Suprapubic skin (tissue), 4 donors: ENCODE measurements at places on chromosomes 11 and 22. TPM values are rescaled to one million over a fixed set of nuclear protein-coding genes. Genes with fewer than 3 reads are reported as not detected.
A peak's percentile ranks its signal among the peaks of the same experiment; 100 is the strongest.

Gene CHRM1
- 4.0 TPM for total RNA-seq

Gene CYTH4
- total RNA-seq, result 4.3 TPM

Gene PTGDR2
- total RNA-seq, result 0.19 TPM

Gene TREH
- not detected for total RNA-seq

Gene RTN4R
- total RNA-seq, result 8.9 TPM

Gene SCN4B
- total RNA-seq, result 1.5 TPM

Gene CLDN5
- 22.1 TPM for total RNA-seq

GRCh38 chr11:57491371-57492061 is 24.0 kb downstream of the SLC43A1 start:
- no peak for DNase-seq

DNA sequence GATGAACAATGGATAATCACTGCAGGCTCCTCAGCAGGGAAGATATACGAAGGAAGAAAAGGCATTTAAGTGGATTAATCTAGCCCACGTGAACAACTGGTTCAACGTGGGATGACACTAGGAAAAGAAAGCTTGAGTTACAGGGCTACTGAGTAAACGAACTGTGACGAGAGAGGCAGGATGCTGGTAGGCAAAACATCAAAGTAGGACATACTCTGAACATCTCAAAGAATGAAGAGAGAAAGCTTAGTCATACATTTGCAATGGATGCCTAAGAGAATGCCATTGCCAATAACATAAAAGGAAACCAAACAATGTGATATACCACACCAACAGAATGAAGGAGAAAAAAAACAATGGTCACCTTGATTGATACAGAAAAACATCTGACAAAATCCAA is 12.9 kb downstream of the USP28 start:
- DNase-seq, result no peak

DNA sequence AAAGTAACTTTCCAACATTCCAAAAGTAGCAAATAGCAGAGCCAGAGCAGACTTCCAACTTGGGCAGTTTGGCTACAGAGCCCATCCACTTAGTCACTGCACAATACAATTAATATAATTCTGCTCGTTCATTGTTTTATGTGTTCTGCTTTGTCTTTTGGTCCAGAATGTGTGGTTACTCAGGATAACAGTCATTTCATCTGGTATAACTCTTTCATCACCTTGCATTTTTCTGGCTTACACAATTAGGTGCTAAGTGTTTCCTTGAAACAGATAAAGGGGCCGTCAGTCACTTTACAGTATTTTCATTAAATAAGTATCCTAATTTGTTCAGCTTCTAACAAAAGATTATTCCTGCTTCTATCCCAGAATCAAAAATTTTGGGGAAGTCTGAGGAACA is 87.2 kb downstream of the LARGE2 start:
- DNase-seq, result no peak

GRCh38 chr22:26172389-26172990 is 3.2 kb downstream of the SEZ6L start:
- DNase-seq, result peak; percentile 49

DNA sequence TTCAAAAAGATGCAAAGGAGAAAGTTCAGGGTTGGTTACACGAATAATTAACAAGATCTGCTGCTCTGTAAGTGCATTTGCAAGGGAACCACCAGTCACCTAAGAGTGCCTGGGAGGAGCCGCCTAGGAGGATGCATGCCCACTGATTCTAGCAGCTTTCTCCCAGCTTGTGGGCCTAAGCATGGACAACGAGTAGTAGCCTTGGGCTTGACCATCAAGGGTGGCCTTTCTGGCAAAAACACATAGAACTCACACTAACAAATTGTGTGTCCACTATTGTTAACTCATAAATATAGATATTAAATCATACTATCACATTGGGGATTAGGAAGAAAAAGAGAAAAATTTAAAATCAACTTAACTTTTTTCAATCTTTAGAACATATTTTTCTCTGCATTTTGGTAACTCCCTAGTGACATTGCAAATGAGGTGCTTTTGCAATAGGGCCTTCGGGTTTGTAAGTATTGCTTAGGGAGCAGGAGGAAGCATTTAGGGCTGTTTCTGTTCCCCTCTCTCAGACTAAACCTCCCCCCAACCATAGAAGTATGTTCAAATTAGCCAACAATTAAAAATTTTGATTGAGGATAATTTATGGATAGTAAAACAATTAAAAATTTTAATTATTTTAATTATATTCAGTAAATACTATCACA is 57.3 kb upstream of the CEP295 start:
- DNase-seq, result no peak

GRCh38 chr11:127804747-127805400 is 782.5 kb downstream of the ETS1 start:
- no peak for DNase-seq

DNA sequence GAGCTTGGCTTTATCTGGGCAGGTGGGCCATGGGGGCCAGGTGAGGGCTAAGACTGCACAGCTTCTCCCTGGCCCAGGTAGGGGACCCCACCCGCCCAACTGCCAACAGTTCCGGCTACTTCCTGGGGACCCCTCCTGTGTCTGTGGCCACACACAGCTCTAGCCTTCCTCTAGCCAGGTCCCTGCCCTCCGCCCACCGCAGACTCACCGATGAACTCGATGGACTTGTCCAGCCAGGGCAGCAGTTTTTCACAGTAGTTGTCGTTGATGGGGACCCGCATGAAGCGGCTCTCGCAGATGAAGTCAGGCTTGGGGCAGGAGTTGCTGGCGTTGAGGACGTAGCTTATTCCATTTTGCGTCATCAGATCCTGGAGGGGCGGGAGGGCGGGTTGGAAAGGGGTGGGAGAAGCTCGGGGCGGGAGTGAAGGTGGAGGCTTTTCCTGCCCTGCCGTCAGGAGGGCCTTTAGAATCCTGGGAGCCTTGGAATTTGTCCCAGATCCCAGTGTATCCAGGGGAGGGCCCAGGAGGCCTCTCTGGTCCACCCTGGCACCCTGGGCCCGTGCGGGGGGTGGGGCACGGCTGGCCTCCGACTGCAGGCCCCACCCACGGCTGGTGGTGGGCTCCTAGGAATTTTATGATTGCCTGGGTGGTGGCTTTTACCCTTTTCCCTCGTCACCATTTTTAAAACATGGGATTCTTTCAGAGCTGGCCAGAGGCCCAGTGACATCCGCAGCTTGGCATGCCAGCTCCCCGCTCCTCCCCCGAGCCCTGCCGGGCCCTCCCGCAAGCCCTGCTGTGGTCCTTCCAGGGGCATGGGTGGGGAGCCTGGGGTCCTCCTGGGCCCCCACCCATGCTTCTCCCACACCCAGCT is 13.9 kb downstream of the DUSP8 start:
- no peak for DNase-seq

DNA sequence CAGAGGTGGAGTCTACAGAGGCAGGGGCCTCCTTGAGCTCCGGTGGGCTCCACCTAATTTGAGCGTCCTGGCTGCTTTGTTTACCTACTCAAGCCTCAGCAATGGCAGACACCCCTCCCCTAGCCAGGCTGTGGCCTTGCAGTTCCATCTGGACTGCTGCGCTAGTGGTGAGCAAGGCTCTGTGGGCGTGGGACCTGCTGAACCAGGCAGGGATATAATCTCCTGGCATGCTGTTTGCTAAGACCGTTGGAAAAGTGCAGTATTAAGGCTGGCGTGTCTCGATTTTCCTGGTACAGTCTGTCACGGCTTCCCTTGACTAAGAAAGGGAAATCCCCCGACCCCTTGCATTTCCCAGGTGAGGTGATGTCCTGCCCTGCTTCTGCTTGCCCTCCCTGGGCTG is 77.7 kb downstream of the GDPD4 start:
- DNase-seq, result no peak

GRCh38 chr11:8071616-8072581 is 9.1 kb upstream of the TUB start:
- DNase-seq, result peak; percentile 75

GRCh38 chr11:31995525-31996094 is 95.3 kb upstream of the RCN1 start:
- DNase-seq, result no peak

DNA sequence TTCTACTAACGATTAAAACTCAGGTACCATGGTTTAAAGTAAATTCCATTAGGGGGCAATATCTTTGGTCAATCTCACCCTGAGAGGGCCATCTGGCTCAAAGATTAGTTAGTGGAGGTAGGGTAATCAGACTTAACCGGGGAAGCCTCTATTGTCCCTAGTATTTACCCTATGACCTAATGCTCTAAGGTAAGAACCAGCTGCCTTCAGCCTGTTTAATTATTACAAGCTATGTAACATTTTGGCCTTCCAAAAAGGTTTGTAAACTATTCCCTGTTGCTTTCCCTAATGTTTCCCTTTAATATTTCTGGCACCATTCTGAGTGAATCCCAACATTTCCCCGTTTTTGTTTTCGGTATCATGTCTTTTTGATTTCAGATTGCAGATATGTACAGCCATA is 15.1 kb upstream of the GLYATL1 start:
- no peak for DNase-seq

- DNase-seq, result no peak
Observed at GRCh38 chr11:130426223-130426836, 2.1 kb downstream of the ADAMTS8 start.

DNA sequence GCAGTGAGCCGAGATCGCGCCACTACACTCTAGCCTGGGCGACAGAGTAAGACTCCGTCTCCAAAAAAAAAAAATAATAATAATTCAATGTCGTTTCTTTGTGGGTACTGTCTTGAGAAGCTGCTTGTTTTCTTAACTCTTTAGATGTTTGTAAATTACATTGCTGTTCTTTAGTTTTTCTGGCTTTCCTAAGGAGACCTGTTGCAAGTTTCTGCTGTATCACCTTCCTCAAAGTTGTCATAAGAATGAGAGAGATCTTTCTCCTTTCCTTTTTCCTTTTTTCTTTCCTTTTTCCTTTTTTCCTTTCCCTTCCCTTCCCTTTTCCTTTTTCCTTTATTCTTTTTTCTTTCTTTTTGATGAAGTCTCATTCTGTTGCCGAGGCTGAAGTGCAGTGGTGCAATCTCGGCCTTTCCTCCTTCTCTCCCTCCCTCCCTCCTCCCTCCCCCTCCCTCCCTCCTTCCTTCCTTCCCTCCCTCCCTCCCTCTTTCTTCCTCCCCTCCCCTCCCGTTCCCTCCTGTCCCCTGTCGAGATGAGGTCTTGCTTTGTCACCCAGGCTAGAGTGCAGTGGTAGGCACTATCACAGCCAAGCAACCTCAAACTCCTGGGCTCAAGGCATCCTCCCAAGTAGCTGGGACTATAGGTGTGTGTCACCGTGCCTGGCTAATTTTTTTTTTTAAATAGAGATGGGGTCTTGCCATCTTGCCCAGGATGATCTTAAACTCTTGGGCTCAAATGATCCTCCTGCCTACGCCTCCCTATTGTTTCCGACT is 15.3 kb downstream of the HIPK3 start:
- no peak for DNase-seq

- DNase-seq, result no peak
Observed at GRCh38 chr22:46661221-46661851, 41.1 kb downstream of the GRAMD4 start.

GRCh38 chr22:43449205-43449830 is 37.5 kb downstream of the MPPED1 start:
- DNase-seq, result no peak

DNA sequence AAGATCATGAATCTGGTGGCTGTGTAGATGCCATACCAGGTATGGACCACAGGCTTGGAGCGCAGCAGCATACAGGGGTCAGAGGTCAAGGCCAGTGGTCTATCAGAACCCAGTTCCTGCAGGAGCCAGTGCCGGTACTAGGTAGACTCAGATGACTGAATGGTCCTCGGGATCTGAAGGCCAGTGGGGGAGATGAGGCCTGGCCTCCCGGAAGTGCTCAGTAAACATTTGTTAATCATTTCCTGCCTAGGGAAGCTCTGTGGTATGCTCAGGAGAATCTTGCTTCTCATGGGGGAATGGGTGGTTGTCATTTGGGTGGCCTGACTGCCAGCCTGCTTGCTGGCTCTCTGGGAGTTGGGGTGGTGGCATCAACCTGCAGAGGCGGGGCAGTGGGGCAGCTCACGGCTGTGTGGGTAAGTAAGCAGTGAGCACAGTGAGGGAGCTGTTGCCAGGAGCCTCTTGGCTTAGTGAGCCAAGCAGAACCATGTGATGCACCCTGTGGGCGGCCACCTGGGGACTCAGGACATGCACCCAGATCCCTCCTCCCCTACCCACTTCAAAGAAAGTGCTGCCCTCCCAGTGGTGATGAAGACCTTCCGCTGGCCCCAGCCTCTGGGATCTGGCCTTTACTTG is 33.0 kb downstream of the PTPRJ start:
- no peak for DNase-seq

DNA sequence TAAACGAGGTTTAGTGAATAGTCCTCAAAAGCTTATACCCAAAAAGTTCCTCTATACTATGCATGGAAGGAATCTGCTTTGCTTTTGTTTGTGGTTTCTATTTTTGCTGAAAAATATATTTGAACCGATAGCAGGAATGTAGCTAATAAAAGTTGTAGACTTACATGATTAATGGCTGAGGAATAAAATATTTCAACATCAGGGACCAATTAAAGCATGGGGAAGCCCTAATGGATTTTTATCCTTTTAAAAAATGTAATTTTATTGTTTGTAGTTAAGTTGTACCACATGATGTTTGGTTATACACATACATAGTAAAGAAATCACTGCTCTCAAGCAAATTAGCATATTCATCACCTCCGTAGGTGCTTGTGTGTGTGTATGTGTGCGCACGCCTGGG is 295.3 kb upstream of the CNTN5 start:
- DNase-seq, result no peak

DNA sequence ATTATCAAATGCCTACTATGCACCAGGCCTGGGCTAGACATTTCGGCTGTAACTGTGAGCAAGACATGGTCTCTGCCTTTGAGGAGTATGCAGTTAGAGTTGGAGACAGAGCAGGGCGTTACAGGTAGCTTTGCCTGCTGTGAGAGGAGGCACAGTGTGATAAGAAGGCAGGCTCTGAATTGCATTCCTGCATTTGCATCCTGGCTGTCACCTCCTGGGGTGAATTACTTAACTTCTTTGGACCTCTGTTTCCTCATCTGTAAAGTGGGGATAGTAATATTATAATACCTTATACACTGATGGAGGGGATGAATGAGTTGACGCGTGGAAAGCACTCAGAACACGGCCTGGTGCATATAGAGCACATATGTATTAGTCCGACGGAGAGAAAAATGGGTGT is 118.1 kb upstream of the ARHGAP20 start:
- no peak for DNase-seq

- no peak for DNase-seq
Observed at GRCh38 chr11:86918496-86918895, 36.7 kb downstream of the FZD4 start.

DNA sequence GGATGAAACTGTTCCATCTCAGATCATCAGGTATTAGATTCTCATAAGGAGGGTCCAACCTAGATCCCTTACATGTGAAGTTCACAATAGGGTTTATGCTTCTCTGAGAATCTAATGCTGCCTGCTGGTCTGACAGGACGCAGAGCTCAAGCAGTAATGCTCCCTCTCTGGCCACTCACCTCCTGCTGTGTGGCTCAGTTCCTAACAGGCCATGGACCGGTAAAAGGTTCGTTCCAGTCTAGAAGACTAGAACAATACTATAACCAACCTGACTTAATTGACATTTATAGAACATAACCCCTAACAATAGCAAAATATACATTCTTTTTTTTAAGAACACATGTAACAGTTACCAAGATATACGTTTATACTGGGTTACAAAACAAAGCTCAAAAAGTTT is 45.8 kb downstream of the ATG16L2 start:
- no peak for DNase-seq
